ENCODE measurements at places on chromosomes 4 and X.

GRCh38 chr4:836750-837301 is 10.9 kb upstream of the CPLX1 start:
- no peak for DNase-seq

DNA sequence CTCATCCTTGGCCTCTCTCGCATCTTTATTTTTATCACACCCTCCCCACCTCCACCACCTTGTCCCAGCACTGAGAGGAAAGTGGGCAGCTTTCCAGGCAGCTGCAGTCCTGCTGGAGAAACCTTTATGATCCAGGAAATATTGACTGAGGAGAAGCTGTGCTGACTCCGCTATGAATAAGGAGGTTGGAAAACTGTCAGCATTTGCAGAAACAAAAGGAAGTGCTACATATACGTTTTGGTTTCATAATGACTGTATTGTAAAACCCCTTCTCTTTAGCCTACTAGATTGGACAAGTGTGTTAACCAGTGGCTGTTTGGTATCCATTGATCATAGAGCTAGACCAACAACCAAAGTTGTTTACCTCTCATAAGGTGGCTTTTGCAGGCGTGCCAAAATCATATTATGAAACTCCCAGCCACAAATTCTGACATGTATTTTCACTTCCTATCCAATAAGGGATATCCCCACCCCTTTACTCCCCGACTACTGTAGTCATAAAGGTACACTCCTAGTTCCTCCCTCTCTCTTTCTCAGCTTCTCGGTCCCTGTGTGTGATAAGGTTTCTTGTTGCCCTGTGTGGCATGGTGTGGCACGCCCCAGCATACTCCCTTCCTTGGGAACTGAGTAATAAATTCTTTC is 88.4 kb downstream of the GPR143 start:
- DNase-seq: no peak

DNA sequence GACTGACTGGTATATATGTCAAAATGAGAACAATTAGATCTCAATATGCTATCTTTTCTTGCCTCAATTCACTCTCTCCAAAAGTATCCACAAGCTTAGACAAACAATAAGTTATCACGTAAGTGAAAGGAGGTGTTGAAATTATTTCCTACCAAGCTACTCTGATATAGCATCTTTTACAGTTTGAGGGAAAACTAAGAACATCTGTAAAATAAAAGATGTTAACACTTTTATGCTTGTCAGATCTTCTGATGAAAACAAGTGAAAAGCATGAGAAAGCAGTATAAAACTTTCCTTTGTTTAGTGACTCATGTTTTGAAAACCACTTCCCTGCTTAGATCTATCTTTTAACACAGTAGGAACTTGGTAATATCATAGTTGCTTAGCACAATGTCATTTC is 8.4 kb upstream of the MAB21L2 start:
- DNase-seq: no peak

DNA sequence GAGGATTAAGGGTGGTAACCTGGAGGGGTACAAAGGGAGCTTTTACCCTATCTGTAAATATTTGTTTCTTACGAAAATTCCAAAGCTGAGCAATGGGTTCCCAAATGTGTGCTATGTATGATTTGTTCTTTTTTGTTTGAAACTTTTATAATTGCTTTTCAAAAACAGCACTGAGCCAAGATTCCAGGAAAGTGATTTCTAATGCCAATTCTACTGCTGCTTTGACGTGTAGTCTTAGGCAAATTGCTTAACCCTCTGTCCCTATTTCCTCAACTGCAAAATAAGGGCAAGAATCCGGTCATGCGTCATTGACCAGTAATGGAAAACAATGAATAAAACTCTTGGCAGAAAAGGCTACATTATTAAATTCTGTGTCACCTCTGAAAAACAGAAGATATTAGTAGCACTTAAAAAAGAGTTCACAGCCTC is 454.7 kb downstream of the IL15 start:
- DNase-seq: no peak

- no peak for DNase-seq
These were observed 400.5 kb downstream of the PDGFC start for GRCh38 chr4:156571146-156571545.

- no peak for DNase-seq
These were observed 7.0 kb upstream of the TLR3 start for GRCh38 chr4:186061921-186062320.

- DNase-seq: no peak
These were observed 22.0 kb downstream of the PPEF2 start for GRCh38 chr4:75880278-75880677.

DNA sequence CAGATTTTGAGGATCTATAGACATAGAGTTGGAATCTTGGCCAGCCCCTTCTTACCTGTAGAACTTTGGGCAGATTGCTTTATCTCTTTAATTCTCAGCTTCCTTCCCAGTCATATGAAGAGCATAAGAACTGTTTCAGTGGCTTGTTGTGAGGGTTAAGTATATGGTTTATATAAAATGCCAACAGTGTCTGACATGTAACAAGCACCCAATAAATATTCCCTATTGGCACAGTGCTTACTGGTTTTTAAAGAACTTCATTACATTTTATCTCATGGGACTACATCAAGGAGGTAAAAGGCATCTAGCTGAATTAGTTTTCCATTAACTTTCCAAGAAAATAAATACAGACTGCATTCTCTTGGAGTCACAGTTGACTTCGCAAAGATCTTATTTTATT is 106.7 kb upstream of the LIMCH1 start:
- DNase-seq: no peak

DNA sequence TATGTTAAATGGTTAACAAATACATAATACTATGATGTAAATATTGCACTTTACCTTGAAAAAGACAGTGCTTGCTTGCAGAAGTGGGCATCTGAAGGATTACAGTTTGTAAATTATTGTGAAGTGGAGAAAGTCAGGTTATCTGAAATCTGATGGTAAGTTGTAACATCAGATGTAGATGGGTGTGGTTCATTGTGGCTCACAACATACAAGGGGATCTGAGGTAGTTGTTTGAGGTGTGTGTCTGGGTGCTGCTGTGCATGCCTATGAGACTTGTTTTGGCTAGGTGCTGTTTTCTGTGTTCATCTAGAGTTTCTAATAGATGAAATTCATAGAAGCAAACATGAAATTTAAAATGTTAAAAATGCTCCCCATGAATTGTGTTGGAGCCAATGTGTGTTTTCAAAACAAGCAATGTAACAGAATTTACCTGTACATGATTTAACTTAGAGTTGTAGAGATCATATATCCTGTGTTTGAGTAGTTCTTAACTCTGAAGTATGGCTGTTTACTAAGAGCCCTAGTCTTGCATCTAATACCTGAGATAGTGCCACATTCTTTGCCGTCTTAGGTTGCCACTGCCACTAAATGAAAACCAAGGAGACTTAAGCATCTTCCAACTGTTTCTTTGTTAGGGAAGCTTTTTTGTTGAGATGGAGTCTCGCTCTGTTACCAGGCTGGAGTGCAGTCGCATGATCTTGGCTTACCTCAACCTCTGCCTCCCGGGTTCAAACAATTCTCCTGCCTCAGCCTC is 11.9 kb upstream of the NDUFC1 start:
- DNase-seq: no peak

All from GDM1 (cell line).